ENCODE measurements at places on chromosomes 5 and 9.
A peak's percentile ranks its signal among the peaks of the same experiment; 100 is the strongest.

DNA sequence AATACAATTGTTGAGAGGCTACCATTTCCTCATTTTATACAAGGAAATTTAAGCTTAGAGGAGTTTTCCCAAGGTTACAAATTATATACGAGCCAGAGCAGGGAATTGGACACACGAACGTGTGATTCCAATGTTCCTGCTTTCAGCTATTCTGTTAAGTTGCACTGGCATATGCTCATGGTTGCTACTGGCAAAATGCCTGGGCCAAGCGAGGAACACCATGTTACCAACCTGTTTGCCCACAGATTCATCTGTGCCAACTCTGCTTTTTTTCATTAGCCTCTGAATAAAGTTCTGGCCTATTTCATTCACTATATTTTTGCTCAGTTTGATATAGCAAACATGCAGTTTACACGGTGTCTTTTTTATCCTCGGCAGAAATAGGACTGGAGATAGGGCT, 5.1 kb upstream of the C5orf46 start:
- H3K4me3 ChIP-seq, result no peak overlapping the region
- H3K27me3 ChIP-seq, result no peaks in the 10 kb centered on the region
- H3K27ac ChIP-seq, result no peak overlapping the region
- DNase-seq, result no peak
- H3K36me3 ChIP-seq, result no peaks in the 10 kb centered on the region

DNA sequence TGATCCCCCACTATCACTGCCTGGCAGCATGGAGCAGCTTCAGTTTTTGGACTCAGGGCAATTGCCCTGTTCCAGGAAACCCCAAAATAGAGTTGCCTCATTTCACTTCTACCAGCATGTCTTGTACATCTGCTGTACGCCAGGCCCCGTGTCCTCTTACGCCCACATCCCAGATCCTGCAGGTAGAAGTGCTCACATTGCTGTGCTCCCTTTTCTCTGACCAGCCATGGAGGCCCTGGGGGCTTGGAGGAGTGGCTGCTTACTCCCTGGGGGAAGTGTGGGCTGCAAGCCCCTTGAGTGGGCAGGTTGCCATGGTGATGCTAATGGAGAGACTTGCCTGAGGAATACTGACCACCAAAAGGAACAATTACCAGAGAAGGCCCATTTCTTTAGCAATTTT, 55.6 kb upstream of the KCNIP1 start:
- H3K27me3 ChIP-seq, result no peaks in the 10 kb centered on the region
- H3K4me1 ChIP-seq, result no peaks in the 10 kb centered on the region
- H3K36me3 ChIP-seq, result no peaks in the 10 kb centered on the region
- DNase-seq, result peak; percentile 65
- no peak overlapping the region for H3K27ac ChIP-seq

DNA sequence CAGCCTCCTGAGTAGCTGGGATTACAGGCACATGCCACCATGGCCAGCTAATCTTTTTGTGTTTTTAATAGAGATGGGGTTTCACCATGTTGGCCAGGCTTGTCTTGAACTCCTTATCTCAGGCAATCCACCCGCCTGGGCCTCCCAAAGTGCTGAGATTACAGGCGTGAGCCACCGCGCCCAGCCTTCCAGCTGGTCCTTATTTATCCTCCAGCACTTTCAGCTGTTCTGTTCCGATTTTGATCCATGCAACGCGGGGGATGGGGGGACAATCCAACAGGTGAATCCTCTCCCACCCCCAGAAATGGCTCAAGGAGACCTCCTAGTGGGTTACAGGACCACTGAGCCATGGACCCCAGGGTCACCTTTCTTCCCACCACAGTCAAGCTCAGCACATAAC, 14.7 kb upstream of the CDKN2AIPNL start:
- DNase-seq, result no peak
- H3K27me3 ChIP-seq, result no peaks in the 10 kb centered on the region
- no peaks in the 10 kb centered on the region for H3K36me3 ChIP-seq
- no peak overlapping the region for H3K4me3 ChIP-seq
- H3K27ac ChIP-seq, result no peak overlapping the region

DNA sequence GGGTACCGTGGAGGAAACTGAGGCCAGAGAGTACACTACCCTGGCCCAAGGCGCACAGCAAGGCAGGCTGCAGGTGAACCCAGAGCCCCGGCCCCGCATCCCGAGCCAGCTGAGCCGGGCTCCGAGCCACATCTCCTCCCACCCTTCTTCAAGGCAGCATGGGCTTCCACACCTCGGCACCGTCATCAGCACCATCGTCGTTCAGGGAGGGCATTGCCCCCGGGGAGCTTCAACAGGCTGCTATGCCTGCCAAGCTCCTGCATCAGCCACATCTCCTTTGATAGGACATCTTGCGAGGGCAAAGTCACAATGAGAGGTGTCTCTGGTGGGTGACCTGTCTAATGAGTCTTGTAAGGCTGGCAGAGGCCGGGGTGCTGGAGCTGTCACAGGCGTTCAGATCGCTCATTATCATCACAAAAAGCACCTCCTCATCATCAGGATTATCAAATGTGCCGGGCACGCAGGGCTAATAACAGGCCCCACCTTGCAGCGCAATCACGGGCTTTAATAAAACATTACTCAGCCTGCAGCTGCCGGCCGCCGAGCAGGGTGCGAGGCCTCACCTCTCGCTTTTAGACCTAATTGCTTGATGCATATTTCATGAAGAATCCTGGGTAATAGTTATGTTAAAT, 20.0 kb upstream of the SLC25A51 start:
- no peaks in the 10 kb centered on the region for H3K27me3 ChIP-seq
- peaks cover 22% of the 10 kb centered on the region for H3K4me1 ChIP-seq
- DNase-seq, result no peak
- H3K36me3 ChIP-seq, result no peaks in the 10 kb centered on the region
- H3K4me3 ChIP-seq, result no peak overlapping the region
- no peak overlapping the region for H3K27ac ChIP-seq

DNA sequence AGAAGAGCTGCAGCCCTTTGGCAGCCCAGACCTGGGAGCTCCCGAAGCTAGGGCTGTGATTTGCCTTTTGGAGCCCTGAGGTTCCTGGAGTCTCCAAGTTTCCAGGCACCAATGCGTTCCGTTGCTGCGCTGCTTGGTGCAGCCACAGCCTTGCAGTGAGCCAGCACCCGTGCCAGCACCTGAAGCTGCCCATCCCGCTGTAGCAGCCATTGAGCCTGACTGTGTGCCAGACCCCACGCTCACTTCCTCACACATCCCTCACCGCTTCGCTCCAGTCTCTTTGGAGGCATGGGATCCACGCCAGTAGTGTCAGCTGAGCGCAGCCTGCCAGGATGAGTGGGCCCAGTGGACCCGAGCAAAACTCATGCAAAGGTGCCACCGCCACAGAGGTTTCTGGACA, 22.5 kb upstream of the C9orf72 start:
- no peak for DNase-seq
- H3K27me3 ChIP-seq, result no peaks in the 10 kb centered on the region
- no peaks in the 10 kb centered on the region for H3K4me1 ChIP-seq
- no peaks in the 10 kb centered on the region for H3K36me3 ChIP-seq

DNA sequence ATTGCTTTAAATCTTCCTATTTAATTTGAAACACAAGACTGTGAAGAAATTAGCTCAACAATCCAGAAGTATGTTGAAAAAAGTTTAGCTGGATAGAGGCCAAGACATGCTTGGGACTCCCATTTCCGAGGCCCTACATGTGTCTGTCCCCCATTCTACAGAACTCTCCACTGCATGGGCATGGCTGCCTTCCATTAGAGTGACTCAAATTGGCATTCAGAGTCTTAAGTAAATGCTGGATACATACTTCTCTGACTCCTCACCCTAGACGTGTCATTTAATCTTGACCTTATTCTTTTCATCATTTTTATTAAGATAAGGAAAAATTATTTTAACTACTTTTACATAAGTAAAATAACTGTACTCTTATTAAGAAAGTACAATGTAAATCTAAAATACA, 530.4 kb upstream of the CDH9 start:
- H3K27ac ChIP-seq, result no peak overlapping the region
- no peaks in the 10 kb centered on the region for H3K36me3 ChIP-seq
- H3K4me1 ChIP-seq, result no peaks in the 10 kb centered on the region
- no peak overlapping the region for H3K4me3 ChIP-seq
- no peaks in the 10 kb centered on the region for H3K27me3 ChIP-seq

- no peak for DNase-seq
- no peak overlapping the region for H3K4me3 ChIP-seq
- H3K4me1 ChIP-seq, result no peaks in the 10 kb centered on the region
Measured at GRCh38 chr5:21221616-21222015, 1233.6 kb upstream of the CDH18 start.

GRCh38 chr5:137058089-137058488, 441.0 kb downstream of the SPOCK1 start:
- H3K36me3 ChIP-seq, result no peaks in the 10 kb centered on the region
- no peaks in the 10 kb centered on the region for H3K27me3 ChIP-seq
- H3K27ac ChIP-seq, result no peak overlapping the region
- DNase-seq, result no peak

GRCh38 chr5:68433923-68434879, 218.6 kb downstream of the PIK3R1 start:
- no peaks in the 10 kb centered on the region for H3K36me3 ChIP-seq

DNA sequence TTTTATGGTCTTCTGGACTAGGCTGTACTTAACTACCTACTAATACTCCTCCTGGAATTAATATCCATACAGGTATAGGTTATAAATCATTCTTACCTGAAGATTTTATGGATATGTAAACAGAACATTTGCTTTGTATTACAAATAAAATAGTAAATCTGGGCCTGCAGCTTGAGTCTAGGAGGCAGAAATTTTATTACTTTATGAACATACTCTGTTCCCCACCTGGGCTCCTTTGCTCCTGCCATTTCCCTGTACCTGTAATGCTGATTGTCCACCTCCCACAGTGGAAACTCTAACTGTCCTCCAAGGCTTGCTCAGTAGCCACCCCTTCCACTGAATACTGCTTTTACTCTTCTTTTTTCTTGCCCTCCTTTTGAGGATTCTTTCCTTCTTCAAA, 108.0 kb downstream of the PAM start:
- H3K4me3 ChIP-seq, result no peak overlapping the region
- no peaks in the 10 kb centered on the region for H3K27me3 ChIP-seq
- peaks cover 43% of the 10 kb centered on the region for H3K4me1 ChIP-seq
- no peaks in the 10 kb centered on the region for H3K36me3 ChIP-seq

- H3K27ac ChIP-seq, result no peak overlapping the region
- H3K36me3 ChIP-seq, result no peaks in the 10 kb centered on the region
- DNase-seq, result no peak
Measured at GRCh38 chr5:172229904-172230303, 35.9 kb downstream of the EFCAB9 start.

DNA sequence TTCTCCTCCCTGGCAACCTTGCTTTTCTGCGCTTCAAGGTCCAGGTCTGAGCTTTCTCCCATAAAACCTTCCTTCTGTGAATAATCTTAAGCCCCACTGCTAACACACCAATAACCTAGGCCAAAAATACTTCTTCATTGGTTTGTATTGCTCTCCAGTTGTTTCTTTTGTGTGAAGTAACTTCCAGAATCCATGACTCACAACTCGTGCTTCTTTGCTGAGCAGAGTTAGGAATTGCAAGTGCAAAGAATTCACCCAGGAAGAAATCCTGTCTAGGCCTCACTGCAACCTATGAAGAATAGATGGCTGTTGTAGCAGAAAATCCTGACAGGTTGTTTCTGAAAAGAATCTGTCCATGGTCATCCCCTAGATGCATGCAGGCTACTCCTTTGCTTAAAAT, 295.7 kb downstream of the MED10 start:
- peak; percentile 37 for DNase-seq
- H3K27ac ChIP-seq, result no peak overlapping the region
- H3K4me3 ChIP-seq, result no peak overlapping the region

DNA sequence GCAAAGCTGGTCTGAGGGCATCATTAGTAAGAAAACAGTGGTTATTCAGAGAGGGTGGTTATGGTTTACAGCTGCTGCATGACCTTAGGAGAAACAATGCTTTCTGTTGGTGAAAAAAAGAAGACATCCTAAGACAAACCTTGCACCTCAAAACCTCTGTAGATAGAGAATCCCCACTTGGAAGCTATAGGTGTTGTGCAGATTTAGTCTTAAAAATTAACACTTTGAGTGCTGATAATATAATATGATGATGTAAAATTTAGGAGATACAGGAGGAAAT, 1.4 kb upstream of the PTTG1 start:
- DNase-seq, result no peak
- no peak overlapping the region for H3K4me3 ChIP-seq
- H3K36me3 ChIP-seq, result no peaks in the 10 kb centered on the region
- H3K27me3 ChIP-seq, result no peaks in the 10 kb centered on the region
- H3K4me1 ChIP-seq, result peaks cover 41% of the 10 kb centered on the region

GRCh38 chr5:115657881-115658233, 32.0 kb upstream of the TMED7 start:
- H3K27me3 ChIP-seq, result no peaks in the 10 kb centered on the region
- H3K36me3 ChIP-seq, result no peaks in the 10 kb centered on the region
- no peak for DNase-seq

GRCh38 chr5:105150323-105150722, 1587.7 kb upstream of the NUDT12 start:
- no peaks in the 10 kb centered on the region for H3K27me3 ChIP-seq
- H3K36me3 ChIP-seq, result no peaks in the 10 kb centered on the region
- H3K4me3 ChIP-seq, result no peak overlapping the region
- H3K27ac ChIP-seq, result no peak overlapping the region

DNA sequence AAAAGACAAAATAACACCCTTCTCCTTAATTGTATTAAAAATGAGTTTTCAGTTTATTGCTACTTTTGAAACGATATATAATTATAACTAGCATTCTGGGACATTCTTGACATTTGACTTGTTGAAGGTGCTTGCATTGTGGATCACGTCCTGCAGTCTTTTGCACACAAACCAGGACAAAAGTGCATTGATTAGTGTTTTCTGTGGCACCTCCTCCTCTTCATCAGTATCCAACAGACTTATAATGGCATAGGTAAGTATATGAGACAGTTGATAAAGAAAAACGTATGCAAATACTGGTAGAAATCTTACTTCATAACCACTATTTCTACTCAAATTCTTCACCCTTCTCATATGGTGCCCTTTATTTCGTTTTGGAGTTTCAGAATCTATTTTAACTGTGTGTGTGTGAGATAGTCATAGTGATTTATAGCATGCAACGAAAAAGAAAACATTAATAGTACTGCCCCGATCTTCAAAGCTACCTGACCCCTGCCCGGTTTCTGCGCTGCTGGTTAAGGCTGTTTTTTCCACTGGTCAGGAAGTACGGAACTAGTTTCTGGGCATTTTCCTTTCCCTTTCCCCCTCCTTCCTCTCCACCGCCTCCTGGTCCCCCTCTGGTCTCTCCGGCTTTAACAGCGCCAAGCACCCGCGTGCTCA, 639 bp upstream of the RASA1 start:
- peak overlapping the region; percentile 89 for H3K27ac ChIP-seq
- no peaks in the 10 kb centered on the region for H3K36me3 ChIP-seq
- peaks cover 31% of the 10 kb centered on the region for H3K4me1 ChIP-seq

- H3K27me3 ChIP-seq, result no peaks in the 10 kb centered on the region
- H3K4me3 ChIP-seq, result no peak overlapping the region
- peaks cover 61% of the 10 kb centered on the region for H3K36me3 ChIP-seq
- DNase-seq, result no peak
- no peaks in the 10 kb centered on the region for H3K4me1 ChIP-seq
Measured at GRCh38 chr9:131177898-131178297, 52.5 kb downstream of the NUP214 start.

All from vagina (tissue), 2 donors.